ENCODE measurements at places on chromosomes 5 and 9.

- no peak for DNase-seq
These were observed 271.0 kb upstream of the HAPLN1 start for GRCh38 chr5:83991566-83992224.

DNA sequence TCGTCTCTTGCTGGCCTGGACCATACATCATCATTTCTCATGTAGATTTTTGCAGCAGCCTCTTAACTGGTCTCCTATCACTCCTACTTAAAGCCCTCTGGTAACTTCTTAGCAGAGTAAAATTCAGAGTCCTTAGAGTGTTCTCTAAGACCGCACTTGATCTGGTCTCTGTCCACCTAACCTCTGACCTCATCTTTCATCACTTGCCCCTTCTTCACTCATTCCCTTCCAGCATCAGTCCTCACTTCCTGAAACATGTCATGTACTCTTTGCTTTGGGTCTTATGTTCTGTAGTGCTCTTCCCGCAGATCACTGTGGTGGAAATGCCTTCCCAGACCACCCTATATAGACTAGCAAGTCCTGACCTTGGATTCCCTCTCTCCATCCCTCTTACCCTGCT lies 9.8 kb downstream of the LARP1 start:
- DNase-seq = no peak

DNA sequence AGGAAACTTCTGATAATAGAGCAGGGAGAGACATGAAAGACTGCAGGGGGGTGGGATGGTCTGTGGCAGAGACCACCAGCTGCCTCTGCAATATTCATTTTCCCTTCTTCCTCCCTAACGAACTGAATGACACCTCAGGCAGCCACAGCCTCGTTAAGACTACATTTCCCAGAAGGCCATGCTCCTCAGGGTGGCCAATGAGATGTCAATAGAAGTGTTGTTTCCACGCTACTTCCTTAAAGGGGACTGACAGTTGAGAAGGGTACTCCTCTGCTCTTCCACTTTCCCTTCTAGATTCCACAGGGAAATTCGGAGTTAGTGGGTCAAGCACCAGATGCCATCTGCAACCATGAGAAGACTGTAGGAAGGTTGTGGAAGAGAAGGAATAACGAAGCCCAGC lies 52.0 kb upstream of the DAPK1 start:
- DNase-seq = peak; percentile 71

- DNase-seq = peak; percentile 73
These were observed 63.1 kb downstream of the CXXC5 start for GRCh38 chr5:139711067-139711905.

DNA sequence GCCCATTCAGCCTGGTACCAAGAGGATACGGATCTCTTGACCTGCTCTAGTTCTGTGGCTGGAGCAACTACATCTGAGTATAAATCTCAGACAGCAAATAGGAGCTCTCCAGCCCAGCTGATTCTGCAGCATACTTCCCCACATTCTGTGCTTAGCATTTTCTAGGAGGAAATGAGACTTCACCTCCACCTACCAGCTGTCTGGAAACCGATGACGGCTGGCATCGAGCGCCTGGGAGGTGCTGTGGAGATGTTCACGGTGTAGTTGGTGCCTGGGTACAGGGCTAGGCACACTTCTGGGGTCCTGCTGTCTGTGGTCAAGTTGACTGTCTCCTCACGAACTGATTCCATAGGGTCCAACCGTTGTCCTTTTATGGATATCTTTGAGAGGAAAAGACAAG lies 63.6 kb downstream of the SUSD1 start:
- DNase-seq = no peak

DNA sequence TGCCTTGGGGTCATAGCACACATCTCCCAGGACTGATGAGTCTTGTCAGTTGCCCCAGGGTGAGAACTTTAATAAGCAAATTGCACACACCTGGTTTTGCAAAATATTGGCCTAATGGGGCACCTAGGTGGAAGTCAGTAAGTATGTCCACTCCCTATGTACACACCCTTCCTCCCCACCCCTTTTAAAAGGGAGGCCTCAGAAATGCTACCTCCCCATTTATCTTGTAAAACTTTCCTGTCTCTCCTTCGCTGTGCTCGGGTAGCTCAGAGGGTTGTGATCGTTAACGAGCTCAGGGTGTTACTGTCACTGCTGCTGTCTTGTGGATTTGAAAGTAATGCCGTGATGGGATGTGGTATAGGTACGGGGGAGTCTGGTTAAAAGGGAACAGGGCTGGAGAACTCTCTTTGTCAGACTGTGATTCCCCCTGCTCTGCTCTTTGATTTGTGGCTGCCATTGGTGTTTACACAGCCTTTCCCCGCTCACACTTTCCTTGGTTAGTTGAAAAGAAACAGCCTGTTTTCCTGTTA lies 26.2 kb downstream of the ZNF462 start:
- no peak for DNase-seq

GRCh38 chr5:44336708-44337107 lies 52.5 kb downstream of the FGF10 start:
- DNase-seq = no peak

GRCh38 chr9:96660692-96661248 lies 5.7 kb upstream of the PRXL2C start:
- no peak for DNase-seq

GRCh38 chr9:123406016-123406415 lies 50.0 kb downstream of the CRB2 start:
- DNase-seq = no peak

DNA sequence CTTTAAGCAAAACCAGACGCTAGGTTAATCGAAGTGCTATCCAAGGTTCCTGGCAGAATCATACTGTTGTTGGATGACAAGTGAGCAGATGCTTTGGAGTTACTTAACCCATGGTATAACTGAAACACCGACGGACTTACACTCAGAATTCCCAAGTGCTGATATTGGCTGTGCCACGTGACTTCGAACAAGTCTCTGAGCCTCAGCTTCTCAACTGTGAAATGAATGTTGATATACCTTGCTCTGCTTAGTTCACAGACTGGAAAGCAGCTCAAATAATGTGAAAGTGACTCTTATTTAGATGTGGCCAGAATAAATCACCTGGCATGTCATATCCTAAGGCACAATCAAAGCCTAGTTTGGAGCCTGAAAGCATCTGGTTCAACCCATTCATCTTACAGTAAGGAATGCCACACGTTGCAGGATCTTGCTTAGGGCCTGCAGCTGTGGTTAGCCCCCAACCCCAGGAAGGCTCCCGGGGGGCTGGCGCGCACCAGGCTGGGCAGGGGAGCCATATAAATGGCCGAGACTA lies 759 bp downstream of the GEMIN5 start:
- DNase-seq = no peak

DNA sequence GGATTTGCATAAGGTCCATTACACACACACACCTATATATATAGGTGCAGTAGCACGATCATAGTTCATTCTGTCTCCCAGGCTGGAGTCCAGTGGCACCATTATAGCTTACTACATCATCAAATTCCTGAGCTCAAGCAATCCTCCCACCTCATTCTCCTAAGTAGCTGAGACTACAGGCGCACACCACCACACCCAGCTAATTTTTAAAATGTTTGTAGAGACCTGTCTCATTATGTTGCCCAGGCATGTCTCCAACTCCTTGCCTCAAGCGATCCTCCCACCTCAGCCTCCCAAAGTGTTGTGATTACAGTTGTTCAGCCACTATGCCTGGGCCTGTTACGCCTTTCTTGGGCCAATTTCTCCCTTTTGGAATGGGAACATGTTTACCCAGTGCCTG lies 39.7 kb downstream of the DNAJB5 start:
- DNase-seq = no peak

DNA sequence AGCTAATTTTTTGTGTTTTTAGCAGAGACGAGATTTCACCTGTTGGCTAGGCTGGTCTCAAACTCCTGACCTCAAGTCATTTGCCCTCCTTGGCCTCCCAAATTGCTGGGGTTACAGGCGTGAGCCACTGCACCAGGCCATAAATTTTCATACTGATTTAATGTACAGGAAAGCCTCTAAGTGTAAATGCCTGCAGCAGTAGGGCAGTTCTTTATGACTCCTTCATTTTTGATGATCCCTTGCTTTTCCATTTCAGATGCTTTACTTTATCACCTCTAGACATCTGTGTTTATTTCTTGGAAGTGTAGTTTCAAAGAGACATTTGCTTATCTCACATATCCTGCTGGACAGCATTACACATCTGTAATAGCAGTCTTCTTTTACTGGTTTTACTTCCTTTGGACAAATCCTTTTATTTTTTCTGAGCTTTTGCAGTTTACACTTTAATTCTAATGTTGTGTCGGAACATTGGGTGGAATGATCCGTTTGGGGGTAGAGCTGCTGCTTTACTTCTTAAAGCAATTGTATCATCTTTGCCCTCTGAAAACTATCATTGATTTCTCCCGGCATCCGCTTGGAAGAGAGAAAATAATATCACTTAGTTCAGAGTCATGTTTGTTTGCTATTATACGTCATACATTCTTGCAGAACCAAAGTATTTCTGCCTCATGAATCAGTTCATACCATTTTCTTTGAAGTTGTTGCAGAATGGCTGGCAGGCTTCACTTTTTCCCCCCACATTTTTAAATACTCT lies 36.0 kb downstream of the SCGB3A1 start:
- DNase-seq = no peak

- DNase-seq = peak; percentile 46
These were observed 488.0 kb downstream of the PRELID2 start for GRCh38 chr5:145347026-145347616.

- DNase-seq = no peak
These were observed 10.9 kb downstream of the ZNF169 start for GRCh38 chr9:94270009-94270408.

GRCh38 chr9:32454280-32454679 lies 69.8 kb downstream of the ACO1 start:
- DNase-seq = no peak

- peak; percentile 73 for DNase-seq
These were observed 9.0 kb upstream of the NSD1 start for GRCh38 chr5:177124486-177124991.

- DNase-seq = no peak
These were observed 44.2 kb upstream of the CKMT2 start for GRCh38 chr5:81188962-81189361.

DNA sequence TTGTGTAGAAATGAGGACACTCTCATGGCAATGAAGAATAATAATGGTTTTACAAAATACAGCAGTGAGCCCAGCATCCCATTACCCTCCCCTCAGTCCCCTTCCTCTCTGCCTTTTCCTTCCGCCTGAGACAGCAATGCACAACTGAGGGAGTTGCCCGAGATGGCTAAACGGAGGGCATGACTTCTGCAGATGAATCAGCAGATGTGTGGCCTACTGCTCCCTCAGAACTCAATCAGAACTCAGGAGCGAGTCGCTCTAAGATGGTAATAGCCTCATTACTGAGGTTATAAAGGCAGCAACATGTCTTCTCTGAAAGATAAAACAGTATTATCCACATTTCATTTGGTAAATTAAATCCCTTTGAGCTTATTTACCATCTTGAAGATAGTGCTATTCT lies 326.6 kb downstream of the ENC1 start:
- no peak for DNase-seq

GRCh38 chr5:132883261-132883834 lies 9.9 kb downstream of the LEAP2 start:
- peak; percentile 58 for DNase-seq

DNA sequence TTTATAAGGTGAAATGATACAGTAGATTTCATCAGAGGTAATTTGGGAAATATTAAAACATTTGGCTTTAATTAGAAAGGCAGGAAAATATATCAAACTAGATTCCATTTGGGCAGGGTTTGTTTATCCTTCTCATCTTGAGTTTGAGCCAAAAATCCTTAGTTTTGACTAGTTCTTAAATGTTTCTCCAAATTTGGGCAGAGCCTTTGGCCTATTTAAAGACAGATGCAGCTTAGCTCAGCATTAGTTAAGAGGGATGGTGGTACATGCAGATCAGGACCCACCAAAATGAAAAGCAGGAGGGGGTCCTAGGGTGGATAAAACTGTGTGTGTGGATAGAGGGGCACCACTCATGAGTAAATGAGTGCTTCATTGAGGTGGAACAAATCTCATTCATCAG lies 20.3 kb upstream of the ARRDC3 start:
- no peak for DNase-seq

DNA sequence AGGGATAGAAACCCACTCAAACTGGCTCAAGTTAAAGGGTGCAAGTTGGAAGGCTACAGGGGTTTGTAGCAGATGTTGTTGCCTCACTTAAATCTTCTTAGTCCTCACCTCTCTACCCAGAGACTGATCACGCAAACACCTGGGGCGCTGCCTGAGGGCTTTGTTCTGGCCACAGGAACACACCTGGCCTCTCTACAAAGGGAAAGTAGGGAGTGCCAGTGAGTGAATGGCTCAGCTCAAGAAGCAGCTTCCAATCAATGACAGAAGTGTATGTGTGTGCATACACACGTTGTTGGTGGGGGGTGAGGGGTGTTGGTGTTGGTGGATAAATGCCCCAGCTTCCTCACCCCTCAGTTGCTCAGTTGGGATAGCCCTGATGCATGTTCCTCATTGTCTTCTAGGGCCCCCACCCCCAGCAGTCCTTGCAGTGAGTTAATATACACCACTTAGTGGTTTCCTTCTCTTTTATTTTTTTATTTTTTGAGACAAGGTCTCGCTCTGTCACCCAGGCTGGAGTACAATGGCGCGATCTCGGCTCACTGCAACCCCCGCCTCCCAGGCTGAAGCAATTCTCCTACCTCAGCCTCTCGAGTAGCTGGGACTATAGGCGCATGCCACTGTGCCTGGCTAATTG lies 30.6 kb upstream of the CTNNA1 start:
- no peak for DNase-seq

DNA sequence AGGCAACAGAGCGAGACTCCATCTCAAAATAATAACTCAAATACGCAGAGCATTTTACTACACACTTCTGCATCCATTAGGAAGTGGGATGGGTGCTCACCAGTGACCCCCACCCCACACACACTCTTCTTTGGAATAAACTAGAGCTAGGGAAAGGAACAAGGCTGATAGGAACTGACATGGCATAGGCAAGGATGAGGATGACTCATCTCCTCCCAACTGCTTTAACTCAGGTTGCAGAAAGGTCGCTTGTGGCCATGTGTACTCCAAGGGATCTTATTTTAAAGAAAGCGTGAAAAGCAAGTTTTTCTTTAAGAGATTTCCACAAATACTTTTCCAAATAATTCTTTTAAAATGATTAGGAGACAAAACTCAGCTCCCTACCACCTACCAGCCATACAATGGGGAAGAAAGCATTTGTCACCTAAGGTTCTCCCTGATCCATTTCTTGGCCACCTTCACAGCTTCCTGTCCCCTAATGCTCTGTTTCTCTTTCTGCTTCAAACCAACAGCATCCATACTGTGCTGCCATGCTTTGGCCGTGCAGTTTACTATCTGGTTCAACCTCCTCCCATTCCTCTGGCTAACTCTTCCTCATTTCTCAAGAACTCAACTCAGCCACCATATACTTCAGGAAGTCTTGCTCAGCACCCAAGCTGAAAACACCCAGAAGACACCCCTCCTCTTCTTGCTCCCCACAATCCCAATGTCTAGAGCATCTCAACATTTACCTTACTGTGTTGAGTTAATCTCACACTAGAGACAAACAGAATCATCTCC lies 211.9 kb downstream of the ACTL7B start:
- no peak for DNase-seq

- DNase-seq = no peak
These were observed 23.2 kb downstream of the TLE1 start for GRCh38 chr9:81666123-81666522.

DNA sequence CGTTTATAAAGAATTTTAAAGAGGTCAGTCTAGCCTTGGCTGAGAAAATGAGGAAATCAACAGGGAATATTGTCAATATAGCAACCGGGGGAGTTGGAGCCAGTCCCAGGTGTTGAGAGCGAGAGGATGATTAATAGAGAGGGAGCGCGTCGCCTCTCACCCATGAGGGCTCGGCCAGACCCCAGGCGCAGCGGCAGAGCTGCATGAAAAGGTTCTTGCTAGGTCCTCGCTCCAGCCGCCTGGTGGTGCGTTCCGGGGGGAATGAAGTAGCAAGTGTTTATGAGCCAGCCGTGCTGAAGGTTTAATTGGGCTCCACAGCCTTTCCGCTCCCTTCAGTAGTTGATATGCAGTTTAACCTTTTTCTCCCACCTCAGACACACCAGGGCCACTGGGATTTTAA lies 167.3 kb upstream of the IRX1 start:
- no peak for DNase-seq
